ENCODE measurements at places on chromosomes 2 and 18.
A peak's percentile ranks its signal among the peaks of the same experiment; 100 is the strongest.

DNA sequence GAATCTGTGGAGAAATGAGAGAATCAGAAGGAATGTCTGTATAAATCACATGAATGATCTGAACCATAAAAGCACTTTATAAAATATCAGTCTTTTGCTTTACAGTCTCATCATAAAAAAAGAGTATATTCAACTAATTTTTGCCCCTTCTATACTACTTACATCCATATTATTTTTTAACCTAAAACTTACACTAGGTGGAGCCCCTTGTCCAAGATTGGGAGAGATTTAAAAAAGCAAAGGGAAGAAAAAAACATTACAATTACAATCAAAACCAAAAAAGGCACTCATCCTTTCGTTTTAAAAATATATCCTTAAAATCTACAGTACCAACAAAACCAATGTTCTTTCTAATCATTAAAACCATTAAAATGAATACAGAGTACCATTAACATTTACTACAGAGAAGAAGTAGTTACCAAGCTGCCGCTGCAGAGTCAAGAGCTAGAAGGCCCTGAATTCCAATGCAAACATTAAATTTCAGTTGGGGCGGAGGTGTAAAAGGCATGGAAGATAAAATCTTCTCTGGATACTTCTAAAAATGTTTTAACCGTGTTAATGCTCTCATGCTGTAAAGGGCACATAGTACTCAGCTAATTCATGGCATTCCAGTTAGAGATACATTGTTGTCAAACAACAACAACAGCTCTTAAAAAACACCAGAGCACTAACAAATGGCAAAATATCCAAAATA lies 56.7 kb upstream of the EPB41L3 start:
- DNase-seq = no peak

GRCh38 chr18:51151568-51152511 lies 45.6 kb downstream of the MEX3C start:
- peak; percentile 65 for DNase-seq

DNA sequence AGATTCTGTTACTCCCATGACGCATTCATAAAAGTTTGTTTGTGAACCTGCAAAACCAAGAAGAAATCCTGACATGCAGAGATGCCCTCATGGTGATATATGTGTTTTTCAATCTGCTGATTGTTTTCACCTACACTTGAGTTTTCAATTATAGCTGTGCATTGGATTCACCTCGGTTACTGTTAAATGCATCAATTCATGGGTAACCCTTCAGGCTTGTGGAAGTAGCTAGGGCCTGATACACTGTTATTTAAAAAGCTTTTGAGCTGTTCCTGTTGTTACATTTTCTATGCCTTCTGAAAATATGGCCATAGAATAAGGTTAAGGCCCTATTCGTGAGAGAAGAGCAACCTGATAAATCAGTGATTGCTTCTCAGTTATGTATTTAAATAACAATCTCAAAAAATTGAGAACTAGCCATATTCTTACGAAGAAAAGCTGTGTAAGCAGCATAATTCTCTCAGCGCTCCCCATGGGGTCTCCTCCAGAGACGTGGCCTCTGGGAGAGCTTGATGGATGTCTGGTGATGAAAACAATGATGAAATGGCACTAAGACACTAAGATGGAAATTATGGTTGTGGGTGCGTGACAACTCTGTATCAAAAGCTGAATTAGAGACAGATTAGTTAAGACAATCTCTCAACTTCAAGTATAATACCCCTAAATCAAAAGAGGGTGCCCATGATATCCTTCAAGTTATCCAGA lies 60.5 kb downstream of the RIT2 start:
- no peak for DNase-seq

- DNase-seq = no peak
Measured at GRCh38 chr2:32806857-32807256, 139.9 kb upstream of the LTBP1 start.
